Hematopoietic multipotent progenitor cell treated with erythropoietin and hydrocortisone succinate and interleukin-3 and kit ligand, for 17 days (in vitro differentiated cells): ENCODE measurements at places on chromosomes 7 and 10.

DNA sequence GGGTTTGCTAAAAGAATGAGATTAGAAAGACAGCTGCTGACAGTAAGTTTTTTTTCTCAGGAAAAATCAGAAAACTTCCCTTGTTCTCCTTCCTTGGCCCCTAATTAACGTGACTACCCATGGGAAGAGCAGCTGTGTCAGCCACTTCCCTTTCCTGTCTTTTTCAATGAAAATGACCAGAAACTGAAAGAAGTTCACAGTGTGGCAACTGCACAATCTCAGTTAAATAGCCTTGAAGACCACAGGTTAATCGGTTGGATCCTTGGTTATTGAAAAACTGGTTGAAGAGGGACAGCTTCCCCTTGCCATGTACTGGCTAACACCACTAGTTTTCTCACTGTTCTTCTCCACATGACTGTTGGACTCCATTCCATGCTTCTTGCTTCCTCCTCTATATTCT is 148.8 kb upstream of the AGR3 start:
- DNase-seq: no peak

- DNase-seq: no peak
Observed at GRCh38 chr7:77830649-77831355, 32.2 kb downstream of the PHTF2 start.

GRCh38 chr10:129958629-129959543 is 5.2 kb downstream of the EBF3 start:
- no peak for DNase-seq

- no peak for DNase-seq
Observed at GRCh38 chr7:31408140-31408729, 67.7 kb upstream of the NEUROD6 start.

DNA sequence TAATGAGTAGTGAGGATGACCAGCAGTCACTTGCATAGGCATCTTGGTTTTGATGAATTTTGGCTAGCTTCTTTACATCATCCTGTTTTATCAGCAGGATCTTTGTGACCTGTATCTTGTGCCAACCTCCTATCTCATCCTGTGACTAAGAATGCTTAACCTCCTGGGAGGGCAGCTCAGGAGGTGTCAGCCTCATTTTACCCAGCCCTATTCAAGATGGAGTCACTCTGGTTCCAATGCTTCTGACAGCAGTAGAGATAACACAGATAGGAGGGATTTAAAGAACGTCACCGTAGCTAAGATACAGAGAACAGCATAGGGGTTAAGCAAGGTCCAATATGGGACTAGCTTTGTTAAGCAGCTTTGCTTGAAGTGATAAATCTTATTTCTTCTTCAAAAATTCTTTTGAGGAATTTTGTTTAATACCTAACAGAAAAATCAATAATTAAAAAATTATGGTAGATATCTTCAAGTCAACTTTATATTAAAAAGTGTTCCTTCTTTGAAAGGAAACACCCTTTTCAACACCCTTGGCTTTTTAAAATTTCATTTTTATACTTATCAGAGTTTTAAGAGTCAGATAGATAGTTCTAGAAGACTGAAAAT is 39.9 kb downstream of the TMEM229A start:
- no peak for DNase-seq

DNA sequence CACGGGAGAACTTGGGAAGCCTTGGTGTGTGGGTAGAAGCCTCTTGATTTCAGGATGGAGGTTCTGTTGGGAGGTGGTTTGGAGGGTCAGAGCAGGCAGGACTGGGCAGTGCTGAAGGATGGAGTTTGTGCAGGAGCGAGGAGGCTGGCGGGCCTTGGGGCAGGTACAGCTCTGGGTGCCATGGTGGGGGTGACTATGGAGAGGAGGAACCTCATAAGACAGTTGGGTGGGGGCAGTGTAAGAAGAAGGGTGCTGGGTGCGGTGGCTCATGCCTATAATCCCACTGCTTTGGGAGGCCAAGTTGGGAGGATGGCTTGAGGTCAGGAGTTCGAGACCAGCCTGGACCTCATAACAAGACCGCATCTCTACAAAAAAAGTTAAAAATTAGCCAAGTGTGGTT is 54.7 kb upstream of the GTF2IRD1 start:
- no peak for DNase-seq

- DNase-seq: no peak
Observed at GRCh38 chr10:114239117-114239993, at the start of gene VWA2. VWA2 (plus strand) TSS chr10:114239254; CDS start chr10:114248714, 9,460 bp downstream.

DNA sequence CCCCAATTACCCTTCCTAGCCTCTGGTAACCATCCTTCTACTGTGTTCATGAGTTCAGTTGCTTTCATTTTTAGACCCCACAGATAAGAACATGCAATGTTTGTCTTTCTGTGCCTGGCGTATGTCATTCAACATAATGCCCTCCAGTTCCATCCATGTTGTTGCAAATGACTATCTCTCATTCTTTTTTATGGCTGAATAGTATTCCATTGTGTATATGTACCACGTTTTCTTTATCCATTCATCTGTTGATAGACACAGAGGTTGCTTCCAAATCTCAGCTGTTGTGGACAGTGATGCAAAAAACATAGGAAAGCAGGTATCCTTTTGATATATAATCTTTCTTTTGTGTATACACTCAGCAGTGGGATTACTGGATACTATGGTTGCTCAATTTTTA is 51.2 kb downstream of the RAPGEF5 start:
- no peak for DNase-seq

GRCh38 chr7:155053002-155053401 is 17.1 kb upstream of the HTR5A start:
- DNase-seq: no peak

DNA sequence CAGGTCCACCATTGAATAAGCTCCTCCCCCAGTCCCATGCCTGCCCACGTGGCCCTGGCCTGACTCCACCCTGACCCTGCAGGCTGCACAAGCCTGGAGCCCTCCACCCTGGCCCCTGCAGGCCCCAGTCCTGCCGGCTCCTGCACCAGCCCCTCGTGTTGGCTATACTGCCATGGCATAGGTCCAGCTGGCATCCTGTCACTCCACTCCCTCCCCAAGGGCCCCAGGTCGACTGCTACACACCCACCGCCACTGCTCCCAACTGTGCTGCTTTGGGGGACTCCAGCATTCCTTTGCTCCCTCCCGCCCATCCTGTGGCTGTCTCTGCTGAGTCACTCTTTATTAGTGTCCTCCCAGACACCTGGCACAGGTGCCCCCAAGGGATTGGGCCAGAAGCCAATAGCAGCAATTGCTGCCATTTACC is 32.4 kb upstream of the HSPA12A start:
- no peak for DNase-seq

DNA sequence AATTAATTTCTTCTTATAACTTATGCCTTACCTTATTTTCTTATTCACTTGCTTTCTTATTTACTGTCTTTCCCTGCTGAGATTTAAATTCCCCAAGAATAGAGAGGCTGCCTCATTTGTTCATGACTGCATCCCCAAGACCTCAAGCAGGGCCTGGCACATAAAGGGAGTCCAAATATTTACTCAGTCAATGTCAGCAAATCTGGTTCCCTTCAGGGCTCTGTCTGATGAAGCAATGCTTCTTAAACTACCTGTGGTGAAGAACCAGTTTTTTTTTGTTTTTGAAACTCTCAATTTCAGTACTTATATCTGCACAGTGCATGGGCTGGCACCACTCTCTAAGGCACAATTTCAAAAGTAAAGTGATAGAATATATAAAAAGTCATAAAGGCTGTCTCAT is 4.7 kb downstream of the ZNF239 start:
- no peak for DNase-seq

DNA sequence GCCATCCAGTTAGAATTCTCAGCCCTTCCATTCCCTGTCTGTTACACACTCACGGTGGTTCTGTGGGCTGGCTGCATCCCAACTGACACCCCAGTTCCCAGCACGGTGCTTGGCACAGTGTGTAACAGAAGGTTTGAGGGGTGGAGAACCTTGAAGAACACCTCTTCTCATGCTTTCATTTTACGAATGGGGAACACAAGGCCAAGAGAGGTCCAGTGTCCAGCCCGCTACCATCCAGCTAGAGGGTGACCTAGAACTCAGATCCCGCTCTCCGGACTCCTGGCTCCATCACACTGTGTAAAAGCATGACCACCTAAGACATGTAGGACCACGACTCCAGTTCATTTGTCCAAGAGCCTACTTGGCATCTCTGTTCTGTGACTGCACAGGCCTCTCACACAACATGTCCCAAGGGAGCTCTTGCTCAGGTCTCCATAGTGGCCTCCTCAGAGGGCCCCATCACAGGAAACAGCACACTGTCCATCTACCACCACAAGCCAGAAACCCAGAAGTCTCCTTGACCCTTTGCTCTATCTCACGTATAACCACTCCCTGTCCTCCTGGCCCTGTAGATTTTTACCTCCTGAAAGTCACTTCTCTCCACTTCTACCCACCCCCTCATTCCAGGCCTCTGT is 2.8 kb upstream of the CDH23 start:
- DNase-seq: no peak

DNA sequence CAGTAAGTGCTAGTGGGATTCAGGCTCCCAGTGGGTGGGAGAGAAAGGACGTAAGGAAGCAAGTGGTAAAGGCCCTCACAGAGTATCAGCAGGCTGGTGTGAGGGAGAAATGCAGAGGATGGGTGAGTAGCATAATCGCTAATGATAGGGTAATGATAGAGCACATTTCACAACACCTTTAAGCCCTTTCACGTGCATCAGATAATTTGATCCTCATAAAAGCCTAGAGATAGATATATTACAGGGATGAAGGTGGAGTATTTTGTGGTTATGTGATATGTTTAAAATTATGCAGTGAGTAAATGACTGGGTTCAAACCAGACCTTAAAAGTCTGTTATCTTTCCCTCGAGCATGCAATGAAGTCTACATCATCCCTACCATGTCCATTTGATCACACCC is 10.3 kb downstream of the LEP start:
- DNase-seq: no peak

DNA sequence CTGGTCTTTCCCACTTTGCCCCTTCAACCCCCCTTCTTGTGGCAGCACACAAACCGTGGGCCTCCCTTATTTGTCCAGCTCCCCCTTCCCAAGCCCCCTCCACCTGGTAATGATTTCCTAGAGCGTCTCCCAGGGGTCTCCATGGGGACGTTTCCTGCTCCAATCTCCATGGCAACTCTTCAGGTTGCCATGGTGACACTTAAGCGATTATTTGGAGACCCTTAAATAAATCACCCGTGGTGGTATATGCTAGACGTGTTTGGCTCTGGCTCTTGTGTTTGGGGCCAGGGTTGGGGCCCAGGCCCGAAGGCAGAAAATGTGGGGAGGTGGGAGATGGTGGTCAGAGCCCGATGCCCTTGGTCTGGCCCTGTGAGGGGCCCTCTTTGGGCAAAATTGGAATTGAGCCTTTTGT is 41.1 kb upstream of the DLG5 start:
- DNase-seq: no peak

- peak; percentile 18 for DNase-seq
Observed at GRCh38 chr7:148286150-148286549, 304.4 kb upstream of the C7orf33 start.

GRCh38 chr7:30931929-30932540 is 20.4 kb downstream of the AQP1 start:
- DNase-seq: no peak

GRCh38 chr7:120168066-120168465 is 104.9 kb upstream of the KCND2 start:
- no peak for DNase-seq

DNA sequence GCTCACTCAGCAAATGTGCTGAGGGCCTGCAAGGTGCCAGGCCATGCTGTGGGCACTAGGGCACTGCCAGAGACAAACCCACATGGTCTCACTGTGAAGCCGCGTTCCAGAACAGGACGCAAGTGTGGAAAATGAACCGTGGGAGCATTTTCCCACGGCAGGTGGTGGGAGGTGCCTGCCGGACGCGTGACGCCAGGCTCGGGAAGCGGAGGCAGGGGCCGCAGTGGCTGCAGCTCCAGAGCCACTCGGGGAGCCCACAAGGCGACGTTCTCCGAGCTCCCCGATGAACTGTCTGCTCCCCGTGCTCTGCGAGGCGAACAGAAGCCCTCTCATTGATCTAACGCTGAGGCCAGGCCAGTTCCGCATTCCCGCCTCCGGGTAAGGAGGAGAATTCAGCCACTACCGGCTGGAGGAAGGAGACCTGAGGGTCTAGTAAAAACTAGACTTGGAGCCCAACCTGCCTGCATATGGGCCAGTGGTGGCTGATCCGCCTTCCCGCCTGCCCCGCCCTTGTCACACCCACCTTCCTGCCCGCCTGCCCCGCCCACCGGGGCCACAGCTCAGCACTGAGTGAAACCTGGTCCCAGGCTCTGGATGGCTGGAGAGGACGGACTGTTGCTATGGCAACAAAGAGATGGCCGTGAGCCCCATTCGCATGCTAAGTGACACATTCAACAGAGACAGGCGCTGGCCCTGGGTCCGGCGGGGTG is 13.1 kb downstream of the ADGRA1 start:
- DNase-seq: no peak

DNA sequence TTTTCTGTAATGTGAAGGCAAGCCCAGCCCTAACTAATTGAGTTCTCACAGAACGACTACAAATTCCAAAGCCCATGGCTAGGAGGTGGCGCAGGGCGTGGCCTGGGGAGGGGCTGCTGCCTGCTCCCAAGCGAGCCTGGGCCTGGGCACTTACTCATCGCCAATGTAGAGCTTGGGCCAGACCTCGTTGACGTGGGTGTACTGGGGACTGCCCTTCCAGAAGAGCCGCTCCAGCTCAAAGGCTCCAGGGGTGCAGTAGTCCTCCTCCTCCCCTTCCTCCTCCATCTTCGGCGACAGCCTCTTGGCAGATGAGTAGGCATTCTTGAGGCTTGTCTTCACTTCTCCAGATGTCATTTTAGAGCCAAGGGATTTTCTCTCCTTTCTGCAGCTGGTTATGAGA is 53.3 kb upstream of the SAMD8 start:
- no peak for DNase-seq

DNA sequence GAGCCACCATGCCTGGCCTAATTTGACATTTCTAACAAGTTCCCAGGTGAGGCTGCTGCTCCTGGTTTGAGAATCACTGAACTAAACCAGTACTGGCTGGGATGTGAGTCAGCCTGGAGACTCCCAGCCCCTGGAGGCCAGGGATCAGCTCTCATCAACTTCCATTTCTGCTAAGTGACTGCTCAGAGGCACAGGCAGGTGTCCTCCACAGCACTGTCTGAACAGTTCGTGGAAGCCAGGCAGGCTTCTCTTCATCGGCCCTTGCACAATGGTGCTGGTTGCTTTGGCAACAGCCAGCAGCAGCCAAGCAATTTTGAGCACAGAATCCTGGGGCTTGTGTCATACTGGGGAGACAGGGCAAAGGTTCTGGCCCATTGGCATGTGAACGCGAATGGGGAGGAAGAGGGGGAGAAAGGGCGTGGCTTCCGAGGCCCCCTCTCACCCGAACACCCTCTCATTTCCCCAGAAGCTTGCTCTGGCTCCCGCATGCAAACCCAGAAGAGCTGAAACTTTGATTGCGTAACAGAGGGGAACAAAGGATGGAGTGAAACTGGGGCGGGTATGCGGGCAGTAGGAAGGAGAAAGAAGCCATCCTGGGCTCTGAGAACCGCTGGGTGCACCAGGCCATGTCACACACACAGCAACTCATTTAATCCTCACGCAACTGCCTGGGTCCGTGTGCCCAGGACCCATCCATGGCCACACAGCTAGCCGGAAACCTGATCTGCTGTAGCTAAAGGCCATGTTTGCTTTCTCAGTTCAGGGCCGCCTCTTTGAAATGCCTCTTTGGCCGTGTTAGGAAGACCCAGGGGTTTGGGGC is 9.0 kb upstream of the POR start:
- DNase-seq: no peak
